Inflammatory macrophage treated with lipopolysaccharide for 1 hour (primary cell): ENCODE measurements at places on chromosomes 2 and 18.
A peak's percentile ranks its signal among the peaks of the same experiment; 100 is the strongest.

DNA sequence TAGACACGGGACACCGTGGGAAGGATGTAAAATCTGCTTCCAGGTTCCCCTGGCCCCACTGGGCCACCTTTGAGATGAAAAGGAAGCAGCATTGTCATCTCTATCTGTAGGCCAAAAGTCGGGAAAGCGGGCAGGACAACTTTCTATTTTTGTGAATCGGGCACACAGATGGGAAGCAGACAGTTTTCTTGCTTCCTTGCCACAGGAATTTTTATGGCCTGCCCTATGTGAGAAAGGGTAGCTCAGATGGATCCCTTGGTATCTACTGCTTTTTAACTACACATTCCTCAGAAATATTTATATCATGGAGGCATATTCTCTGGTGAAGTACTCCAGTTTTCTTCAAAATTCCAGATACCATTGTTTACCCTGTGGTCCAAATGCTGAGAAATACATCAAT lies 735.5 kb downstream of the CBLN2 start:
- no peak for DNase-seq

DNA sequence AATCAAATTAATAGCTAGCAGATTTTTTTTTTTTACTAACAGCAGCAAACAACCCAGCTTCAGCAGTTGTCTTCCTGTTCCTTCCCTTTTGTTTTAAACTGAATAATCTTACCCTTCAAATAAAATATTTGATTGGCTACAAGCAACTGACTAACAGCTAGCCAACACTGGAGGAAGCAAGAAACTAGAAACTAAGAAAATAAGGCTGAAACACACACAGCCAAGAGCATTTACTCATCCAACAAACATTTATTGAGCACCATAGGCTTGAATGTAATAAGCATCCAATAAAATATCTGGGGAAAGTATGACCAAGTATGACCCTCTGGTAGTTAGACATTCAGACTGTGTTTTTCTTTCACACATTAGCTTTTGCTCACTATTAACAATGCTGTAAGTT lies 189.2 kb downstream of the CD226 start:
- no peak for DNase-seq

DNA sequence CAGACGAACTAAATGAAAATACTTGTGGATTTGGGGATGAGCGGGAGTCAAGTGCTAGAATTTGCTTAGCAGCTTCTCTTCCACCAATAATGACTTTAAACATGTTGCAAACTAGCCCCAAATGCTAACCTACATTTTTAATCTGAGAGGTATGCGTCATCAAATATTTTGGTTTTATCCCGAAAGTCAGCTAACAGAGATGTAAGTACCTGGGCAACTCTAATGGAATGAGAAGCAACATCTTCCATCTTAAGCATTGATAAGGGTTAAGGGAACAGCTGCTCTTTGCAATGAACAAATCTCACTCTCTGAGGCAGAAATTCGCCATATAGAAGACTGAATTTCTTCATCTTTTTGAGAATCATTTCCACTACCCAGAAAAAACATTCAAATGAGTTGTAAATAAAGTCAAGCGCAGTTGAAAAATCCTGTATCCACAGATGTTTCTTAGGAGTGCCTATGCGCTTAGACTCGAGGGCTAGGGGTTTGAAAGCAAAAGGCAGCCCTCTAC lies 926 bp upstream of the YPEL5 start:
- no peak for DNase-seq

- no peak for DNase-seq
Observed at GRCh38 chr2:75311993-75312392, 112.7 kb upstream of the TACR1 start.

GRCh38 chr2:32963941-32964340 lies 17.2 kb downstream of the LTBP1 start:
- no peak for DNase-seq

GRCh38 chr2:64606479-64607363 lies 47.0 kb downstream of the SERTAD2 start:
- DNase-seq, result peak; percentile 88

GRCh38 chr2:76498360-76498759 lies 787.6 kb upstream of the GCFC2 start:
- no peak for DNase-seq

DNA sequence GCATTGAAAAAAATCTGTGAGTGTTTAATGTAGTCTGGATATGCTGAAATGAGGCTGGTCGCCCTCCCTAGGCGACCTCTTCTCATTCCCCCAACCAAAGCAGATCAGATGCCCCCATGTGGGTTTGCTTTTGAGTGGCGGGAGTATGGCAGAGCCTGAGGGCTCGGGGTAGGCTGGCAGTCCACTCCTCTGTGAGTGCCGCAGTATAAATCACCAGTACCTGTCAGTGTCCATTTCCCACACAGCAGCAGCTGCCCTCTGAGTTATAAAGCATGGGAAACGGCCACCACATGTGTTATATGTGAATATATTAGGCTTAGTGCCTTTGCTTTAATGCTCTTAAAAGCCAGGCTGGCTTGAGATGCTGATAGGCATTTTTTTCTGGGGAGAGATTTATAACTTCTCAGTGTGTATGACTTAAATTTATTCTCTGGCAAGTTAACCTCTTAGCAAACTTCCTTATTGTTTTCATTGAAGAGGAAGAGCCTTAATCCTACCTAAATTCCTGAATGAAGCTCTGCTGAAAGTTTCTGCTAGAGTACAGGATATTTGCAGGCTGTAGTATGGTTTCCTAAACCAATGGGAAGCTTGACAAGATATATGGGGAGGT lies 3.8 kb downstream of the DCC start:
- DNase-seq, result no peak

GRCh38 chr2:36570416-36570815 lies 27.6 kb downstream of the FEZ2 start:
- DNase-seq, result peak; percentile 17
